ENCODE measurements at places on chromosomes 3 and 15. TPM values are rescaled to one million over a fixed set of nuclear protein-coding genes. Genes with fewer than 3 reads are reported as not detected.

PRR20G gene
- total RNA-seq, result not detected

SPATA12 gene
- total RNA-seq, result not detected

LYZL4 gene
- not detected for total RNA-seq

HTR3E gene
- total RNA-seq, result not detected

RARB gene
- total RNA-seq, result 4.8 TPM

CPLX3 gene
- not detected for total RNA-seq

CCR3 gene
- total RNA-seq, result not detected

PTH1R gene
- total RNA-seq, result 16.3 TPM

ZNF501 gene
- total RNA-seq, result 3.1 TPM

AGBL1 gene
- not detected for total RNA-seq

SLC38A3 gene
- total RNA-seq, result 0.39 TPM

SLC2A2 gene
- total RNA-seq, result 0.26 TPM

GRAMD1C gene
- total RNA-seq, result 1.8 TPM

FEM1B gene
- total RNA-seq, result 48.7 TPM

TF gene
- 9.4 TPM for total RNA-seq

LRTM1 gene
- total RNA-seq, result not detected

TNNC1 gene
- total RNA-seq, result not detected

PBRM1 gene
- total RNA-seq, result 94.0 TPM

ST3GAL6 gene
- 9.4 TPM for total RNA-seq

LTK gene
- total RNA-seq, result 0.77 TPM

ZNF662 gene
- total RNA-seq, result 5.7 TPM

SV2B gene
- 8.1 TPM for total RNA-seq

GOLGA6L4 gene
- total RNA-seq, result 4.4 TPM

KCNAB1 gene
- total RNA-seq, result 3.6 TPM

WNT5A gene
- 1.7 TPM for total RNA-seq

HDAC11 gene
- total RNA-seq, result 7.9 TPM

TM4SF18 gene
- 12.3 TPM for total RNA-seq

SLC51B gene
- total RNA-seq, result not detected

ADCY5 gene
- total RNA-seq, result 107 TPM

SLC22A14 gene
- 0.48 TPM for total RNA-seq

ZNF385D gene
- 18.5 TPM for total RNA-seq

TMCC1 gene
- 41.0 TPM for total RNA-seq

DNASE1L3 gene
- 5.1 TPM for total RNA-seq

ZFYVE19 gene
- 9.8 TPM for total RNA-seq

GOLGA8S gene
- 0.26 TPM for total RNA-seq

LSAMP gene
- total RNA-seq, result 1.7 TPM

RTP1 gene
- not detected for total RNA-seq

PLCH1 gene
- not detected for total RNA-seq

ALDH1L1 gene
- total RNA-seq, result 105 TPM

P3H2 gene
- total RNA-seq, result 3.3 TPM

MORC1 gene
- total RNA-seq, result not detected

SUCNR1 gene
- total RNA-seq, result 1.8 TPM

SAMMSON gene
- not detected for total RNA-seq

SPSB4 gene
- total RNA-seq, result 1.1 TPM

OIP5 gene
- not detected for total RNA-seq

CCDC51 gene
- total RNA-seq, result 11.6 TPM

SQOR gene
- 62.1 TPM for total RNA-seq

CLRN1 gene
- total RNA-seq, result not detected

HYAL3 gene
- 1.4 TPM for total RNA-seq
